Fibroblast of pulmonary artery (primary cell): ENCODE measurements at places on chromosomes 3 and 15.

GRCh38 chr3:186451371-186451770, 89.3 kb upstream of the DGKG start:
- DNase-seq, result no peak

DNA sequence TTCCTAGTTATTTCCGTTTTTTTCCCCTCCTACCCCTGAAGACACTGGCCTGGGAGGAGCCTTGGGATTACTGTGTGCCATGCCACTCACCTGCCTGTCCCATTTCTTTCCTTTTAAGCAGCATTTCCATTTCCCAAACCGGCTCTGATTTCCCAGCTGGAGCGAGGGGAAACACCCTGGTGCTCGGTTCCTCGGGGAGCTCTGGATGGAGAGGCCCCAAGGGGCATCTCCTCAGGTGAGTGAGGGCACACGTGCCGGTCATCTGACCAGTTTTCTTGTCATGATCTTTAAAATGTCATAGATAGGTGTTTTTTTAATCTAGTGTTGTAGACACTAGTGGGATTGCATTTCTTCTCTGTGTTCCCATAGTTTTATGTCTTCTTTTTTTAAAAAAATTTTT, 2.7 kb downstream of the ZNF662 start:
- DNase-seq, result no peak

DNA sequence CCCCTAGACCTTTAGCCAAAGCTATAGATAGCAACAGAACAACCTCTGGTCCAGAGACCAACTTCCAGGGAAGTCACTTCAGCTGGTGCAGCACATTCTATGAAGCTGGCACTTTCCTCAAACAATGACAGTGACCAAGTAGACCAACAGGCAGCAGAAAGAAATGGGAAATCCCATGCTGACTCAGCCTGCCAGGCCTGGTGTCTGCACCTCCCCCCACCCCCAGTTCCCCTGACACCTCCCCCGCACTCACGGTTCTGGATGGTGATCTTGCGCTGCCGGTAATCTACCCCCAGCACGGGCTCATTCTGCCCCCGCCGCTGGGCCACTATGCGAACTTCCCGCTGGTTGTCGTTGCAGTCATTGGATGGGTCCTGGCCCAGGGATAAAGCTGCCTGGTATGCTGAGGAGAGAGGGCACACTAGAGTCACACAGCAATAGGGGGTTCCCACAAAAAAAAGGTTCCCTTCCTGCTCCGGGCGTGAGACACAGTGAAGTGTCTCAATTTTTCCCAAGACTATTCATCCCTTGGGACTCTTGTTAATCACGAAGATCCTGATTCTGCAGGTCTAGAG, 17.0 kb downstream of the ILDR1 start:
- no peak for DNase-seq

DNA sequence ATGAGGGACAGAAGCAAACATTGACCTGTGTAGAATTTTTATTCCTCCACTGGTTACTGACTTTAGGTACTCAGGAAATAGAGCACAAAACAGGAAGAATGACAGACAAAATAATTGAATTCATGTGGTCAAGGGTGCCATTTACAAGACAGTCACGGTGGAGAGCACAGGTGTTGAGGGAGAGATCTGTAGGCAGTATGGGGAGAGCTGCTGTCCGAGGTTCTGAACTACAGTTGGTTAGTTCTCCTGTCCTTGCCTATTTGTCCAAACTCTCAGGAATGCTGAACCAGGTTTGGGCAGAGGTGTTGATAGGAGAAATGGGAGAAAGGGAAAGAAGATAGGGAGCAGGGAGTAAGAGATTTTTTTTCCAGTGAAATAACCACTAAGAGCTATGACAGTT, 178.5 kb upstream of the ZBTB20 start:
- DNase-seq, result peak; percentile 72

DNA sequence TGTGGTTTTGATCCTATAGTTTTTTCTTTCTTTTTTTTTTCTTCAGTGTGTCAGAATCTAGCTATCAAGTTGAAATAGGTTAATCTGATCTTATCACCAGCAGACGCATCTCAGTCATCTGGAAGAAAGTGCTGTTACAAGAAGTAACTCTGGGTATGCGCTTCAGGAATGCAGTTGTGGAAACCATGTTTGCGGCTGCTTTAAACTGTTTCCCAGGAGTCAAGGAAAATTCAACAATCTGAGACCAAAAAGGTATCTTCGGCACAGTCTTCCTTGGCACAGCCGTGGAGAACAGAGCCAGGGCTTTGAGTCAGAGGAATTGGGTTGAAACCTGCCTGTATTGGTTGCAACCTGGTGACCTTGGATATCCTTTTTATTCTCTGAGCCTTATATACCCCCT, 59.9 kb downstream of the CD47 start:
- no peak for DNase-seq
